G401 (cell line): ENCODE measurements at places on chromosomes 13 and 19.
A peak's percentile ranks its signal among the peaks of the same experiment; 100 is the strongest.

GRCh38 chr13:59643906-59644626, 519.7 kb downstream of the DIAPH3 start:
- no peak for DNase-seq

GRCh38 chr13:20495087-20496023, 30.3 kb downstream of the CRYL1 start:
- peak; percentile 77 for DNase-seq

DNA sequence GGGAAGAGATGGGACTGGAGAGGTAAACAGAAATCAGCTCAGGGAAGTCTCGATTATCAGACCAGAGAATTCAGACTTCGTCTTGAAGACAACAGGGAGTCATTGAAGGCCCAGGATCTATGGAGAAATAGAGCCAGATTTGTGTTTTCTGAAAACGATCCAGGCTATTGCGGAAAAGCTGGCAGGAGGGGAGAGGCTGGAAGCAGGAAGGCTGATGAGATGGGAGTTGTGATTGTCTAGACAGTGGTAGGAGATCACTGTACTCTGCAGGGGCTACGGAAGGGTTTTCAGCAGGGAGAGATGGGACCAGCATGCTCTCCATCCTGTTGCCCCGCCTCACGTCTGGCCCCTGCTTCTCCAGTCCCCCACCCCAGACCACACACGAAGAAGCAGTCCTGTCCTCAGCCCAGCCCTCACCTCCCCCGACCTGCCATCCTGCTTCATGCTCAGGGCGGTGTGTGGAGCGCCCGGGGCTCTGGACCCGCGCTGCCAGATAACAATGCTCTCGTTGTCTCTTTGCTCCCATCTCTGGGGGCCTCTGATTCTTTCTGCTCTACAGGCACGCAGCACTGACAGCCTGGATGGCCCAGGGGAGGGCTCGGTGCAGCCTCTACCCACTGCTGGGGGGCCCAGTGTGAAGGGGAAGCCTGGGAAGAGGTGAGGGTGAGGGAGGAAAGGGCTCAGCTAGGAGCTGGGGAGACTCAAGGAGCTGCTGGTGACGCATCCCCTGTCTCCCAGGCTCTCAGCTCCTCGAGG, 1.9 kb downstream of the ARHGAP33 start:
- no peak for DNase-seq

DNA sequence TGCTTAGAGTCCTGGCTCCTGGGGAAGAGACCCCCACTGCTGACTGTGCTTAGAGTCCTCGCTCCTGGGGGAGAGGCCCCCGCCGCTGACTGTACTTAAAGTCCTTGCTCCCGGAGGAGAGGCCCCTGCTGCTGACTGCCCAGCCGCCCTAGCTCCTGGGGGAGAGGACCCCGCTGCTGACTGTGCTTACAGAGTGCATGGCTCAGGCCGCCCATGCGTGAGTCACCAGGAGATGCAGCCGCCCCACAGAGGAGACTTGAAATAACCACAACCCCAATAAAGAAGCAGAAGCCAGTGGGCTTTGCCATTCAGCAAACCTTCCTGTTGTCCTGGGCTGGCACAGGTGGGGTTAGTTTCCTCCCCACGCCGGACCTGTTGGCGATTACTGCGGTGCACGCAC, 79.2 kb upstream of the C13orf46 start:
- no peak for DNase-seq

- DNase-seq = no peak
These were observed 299.1 kb downstream of the ZNF536 start for GRCh38 chr19:30671367-30671619.

DNA sequence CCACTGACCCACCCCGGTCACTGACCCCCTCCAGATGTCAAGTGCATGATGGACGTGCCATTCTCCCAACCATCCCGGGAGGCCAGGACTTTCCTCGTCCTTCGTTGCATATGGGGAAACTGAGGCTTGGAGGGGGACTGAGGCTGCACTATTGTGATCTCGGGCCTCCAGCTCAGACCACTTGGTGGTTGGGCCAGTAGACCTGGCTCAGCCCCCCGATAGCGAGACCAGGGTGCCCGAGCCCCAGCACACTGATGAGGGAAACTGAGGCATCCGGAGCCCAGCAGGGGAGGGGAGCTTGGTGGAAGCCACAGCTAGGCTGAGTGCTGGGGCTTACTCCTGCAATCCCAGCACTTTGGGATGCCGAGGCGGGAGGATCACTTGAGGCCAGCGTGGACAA, 10.4 kb downstream of the EFNA2 start:
- DNase-seq = no peak

DNA sequence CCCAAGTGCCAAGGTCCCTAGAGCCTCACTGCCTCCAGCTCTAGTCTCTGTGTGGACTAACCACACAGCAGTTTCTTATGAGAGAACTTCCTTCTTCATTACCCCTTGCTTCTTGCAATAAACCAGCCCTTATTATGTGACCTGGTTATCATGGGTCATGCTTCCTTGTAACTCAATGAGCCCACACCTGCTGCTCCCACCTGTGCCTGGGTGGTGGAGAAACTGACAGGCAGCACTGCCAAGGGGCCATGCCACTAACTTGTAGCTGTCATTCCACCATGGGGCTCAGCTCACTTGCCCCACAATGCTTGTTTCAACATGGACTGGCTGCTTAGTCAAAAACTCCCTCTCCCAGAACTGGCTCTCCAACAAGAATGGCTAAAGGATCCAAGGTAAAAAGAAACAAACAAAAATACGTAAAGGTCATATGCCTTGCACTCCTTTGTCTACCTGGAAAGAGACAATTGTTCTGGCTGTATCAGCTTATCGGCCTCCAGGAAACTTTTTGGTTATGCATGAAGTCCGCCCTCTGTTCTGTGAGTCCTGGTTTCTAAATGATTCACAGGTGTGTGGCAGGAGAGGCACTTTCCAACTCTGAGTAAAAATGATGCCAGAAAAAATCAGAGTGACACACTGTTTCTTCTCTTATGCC, 446.4 kb downstream of the COG6 start:
- DNase-seq = no peak

DNA sequence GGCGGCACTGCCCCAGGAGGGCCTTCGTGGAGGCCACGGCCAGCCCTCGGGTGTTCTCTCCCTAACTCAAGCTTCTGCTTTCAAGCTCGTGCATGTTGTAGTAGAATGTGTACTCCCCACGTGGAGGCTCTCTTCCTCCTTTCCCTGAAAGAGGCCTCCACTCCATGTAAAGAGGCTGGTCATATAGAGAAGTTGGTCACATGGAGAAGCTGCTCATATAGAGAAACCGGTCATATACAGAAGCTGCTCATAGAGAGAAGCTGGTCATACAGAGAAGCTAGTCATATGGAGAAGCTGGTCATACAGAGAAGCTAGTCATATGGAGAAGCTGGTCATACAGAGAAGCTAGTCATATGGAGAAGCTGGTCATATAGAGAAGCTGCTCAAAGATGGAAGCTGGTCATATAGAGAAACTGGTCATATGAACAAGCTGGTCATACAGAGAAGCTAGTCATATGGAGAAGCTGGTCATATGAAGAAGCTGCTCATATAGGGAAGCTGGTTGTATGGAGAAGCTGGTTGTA, 152.5 kb downstream of the COL4A1 start:
- no peak for DNase-seq

GRCh38 chr13:26518451-26518959, 39.0 kb upstream of the WASF3 start:
- peak; percentile 60 for DNase-seq

GRCh38 chr13:99809496-99809895, 162.1 kb downstream of the ZIC5 start:
- DNase-seq = no peak

- no peak for DNase-seq
These were observed 104.6 kb upstream of the ZNF98 start for GRCh38 chr19:22526661-22527272.

DNA sequence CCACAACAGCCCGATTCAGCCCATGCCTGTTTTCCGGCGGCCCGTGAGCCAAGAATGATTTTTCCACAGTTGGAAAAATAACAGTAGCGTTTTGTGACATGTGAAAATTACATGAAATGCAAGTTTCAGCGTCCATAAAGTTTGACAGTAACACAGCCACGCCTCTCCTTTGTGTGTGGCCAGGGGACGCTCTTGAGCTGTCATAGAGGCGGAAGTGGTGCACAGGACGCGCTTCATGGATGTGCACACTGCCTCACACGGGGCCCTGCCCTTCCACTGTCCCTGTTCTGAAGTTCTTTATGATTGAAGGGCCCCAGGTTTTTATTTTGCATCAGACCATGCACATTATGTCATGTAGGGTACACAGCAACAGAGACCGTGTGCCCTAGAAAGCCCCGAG, 12.4 kb upstream of the ELAVL1 start:
- DNase-seq = no peak

GRCh38 chr13:36353001-36353400, 6.8 kb upstream of the SPART start:
- DNase-seq = no peak

DNA sequence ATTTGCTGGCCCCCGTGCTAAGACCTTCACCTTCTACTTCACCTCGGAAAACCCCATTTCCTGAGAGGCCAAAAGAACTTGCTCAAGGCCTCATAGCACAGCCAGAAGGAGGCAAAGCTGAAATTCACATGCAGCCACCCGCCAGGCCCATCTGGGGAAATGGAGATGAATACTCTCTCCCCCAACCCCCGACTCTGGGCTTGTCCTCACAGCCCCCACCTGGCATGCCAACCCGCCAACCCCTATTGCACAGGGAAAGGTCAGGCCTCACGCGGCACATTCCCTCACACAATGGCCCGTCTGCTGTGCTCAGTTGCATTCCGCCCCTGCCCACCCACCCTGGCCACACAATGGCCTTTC, 3.2 kb downstream of the PRX start:
- DNase-seq = no peak

GRCh38 chr13:45851956-45852355, 403 bp upstream of the SIAH3 start:
- no peak for DNase-seq

DNA sequence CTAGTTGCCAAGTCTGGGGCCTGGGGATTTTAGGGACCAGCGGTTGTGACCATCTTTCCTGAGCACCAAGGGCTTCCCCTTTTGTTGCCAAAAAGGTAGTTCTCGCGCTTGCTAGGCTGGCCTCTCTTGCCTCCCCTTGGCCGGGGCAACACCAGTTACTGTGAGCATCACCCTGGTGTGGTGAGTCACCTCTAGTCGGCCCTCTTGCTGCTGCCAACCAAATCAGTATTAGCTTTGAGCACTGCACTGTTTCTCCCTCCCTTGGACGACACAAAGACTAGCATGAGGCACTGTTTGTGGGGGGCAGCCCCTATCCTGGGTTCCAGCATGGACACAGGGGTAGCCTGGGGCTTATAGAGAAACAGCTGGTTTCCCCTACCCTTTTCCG, 6.9 kb downstream of the SYDE1 start:
- no peak for DNase-seq
